ENCODE measurements at places on chromosomes 6 and 20.

GRCh38 chr20:16415071-16416053, 157.9 kb downstream of the KIF16B start:
- DNase-seq: no peak

DNA sequence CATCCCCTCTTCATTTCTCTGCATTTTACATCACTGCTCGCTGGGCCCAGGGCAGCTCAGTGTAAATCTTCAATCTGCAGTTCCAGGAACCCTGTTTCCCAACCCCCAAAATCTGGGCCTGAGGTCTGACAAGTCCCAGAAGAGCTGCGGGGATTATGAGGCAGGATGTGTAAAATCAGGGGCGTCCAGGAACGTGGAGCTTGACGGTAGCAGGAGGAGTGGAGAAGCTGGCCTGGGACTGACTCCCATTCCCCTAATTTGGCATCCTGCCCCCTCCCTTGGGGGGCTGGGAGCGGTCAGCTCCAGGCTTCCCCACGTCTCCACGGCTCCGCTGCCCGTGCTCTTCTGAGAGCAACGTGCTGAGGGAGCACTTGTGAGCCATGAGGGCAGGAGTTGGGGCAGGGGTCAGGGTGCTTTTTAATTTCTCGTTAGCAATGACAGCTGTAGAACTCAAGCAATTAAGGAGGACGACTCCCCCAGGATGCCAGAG, 23.4 kb upstream of the VEGFA start:
- no peak for DNase-seq

- DNase-seq: no peak
These were observed 165.0 kb upstream of the RNF217 start for GRCh38 chr6:124797224-124797623.

- no peak for DNase-seq
These were observed 71.8 kb downstream of the ARHGAP18 start for GRCh38 chr6:129638055-129638684.

DNA sequence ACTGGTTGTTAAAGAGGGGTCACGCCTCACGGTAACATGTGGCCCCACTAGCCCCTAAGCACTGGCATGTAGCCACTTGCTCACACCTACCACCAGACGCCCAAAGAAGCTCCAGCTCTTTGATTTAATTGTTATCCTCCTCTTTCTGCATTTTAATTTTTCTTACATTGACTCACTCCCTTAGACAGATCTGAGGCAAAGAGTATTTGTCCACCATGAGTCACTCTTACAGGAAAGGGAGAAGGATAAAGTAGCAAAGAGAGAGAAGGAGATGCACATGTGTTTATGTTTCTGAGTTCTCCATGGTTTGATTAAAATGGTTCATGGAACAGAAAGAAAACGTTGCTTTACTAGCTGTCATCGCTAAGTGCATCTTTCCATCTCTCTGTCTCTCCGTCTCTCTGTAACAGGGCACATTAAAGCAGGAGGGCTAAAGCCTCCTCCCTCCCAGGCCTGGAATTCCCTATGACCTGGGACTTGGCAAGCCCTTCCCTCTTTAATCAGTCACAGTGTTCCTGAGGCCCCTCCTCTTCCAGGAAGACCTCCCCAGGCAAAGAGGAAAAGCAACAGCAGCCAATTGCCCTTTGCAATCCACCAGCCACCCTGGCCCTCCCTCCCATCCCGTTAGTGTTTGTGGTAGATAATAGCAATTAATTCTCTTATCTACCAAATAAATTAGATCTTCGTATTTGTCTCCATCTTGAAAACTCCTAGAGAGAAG, 112.8 kb upstream of the TSHZ2 start:
- no peak for DNase-seq

DNA sequence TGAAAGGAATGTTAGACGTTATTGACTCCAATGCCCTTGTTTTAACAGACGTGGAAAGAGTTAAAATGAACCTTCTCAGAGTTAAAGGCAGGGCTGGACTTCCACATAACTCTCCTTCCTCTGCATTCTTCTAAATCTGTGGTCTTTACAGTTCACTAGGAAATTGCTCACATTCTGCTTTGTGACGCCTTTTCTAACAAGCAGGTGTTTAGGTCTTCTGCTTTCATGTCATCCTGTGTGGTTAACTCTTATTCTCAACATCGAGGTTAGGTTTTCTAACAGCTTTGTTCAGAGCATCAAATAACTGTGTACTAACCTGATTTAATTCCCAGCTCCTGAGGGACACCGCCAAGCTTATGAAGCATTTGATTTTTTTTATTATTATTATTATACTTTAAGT, 81.3 kb upstream of the NT5E start:
- no peak for DNase-seq

DNA sequence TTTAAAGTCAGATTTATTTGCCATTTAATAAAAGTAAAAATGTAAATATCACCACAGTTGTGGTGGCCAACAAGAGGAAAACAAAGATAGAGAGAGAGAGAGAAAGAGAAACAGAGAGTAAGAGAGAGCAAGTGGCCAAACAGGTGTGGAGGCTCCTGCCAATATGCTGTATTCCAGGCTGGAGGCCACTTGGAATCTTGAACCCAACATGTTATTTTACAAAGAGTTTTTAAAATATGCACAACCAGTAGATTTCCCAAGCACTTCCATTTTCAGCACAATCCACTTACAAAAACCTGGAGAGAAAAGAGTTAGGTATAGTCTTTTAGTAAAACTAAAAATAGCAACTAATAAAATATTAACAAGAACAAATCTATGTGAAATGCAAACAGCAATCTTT, 1323.1 kb upstream of the CITED2 start:
- no peak for DNase-seq

GRCh38 chr6:40328386-40328985, 258.7 kb downstream of the LRFN2 start:
- no peak for DNase-seq

DNA sequence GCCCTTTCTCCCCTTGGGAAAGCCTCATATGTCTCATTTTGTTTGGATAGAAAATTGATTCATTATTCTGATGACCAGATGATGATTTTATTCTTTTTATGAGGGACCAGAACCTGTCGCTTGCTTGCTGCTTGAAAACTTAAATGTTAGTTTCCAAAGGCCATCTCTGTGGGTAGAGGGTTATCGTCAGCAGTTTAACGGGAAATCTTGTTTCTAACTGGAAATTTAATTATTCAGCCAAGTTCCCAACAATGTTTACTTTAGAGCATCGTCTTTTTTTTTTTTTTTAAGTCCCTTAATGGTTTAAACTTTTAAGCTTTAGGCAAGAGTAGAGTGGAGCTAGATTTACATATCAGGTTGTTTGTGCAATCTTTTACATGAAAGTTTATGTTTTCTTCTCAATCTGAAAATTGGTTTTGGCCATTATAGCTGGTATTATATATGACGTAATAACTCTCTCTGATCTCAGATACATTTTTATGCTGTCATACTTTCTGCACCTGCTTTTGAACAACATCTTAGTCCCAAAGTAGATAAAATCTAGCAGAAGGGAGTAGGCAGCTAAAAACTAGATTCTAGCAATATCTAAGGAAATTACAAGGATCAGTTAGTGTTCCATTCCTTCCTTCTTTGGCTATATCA, 93.9 kb downstream of the FOXO3 start:
- no peak for DNase-seq
